GM10248 (cell line): ENCODE measurements at places on chromosomes 3 and 15.

- no peak for DNase-seq
These were observed 217.3 kb downstream of the TP63 start for GRCh38 chr3:189848395-189849040.

- no peak for DNase-seq
These were observed 13.5 kb upstream of the NR2C2 start for GRCh38 chr3:14933820-14934425.

GRCh38 chr3:151316267-151316991 is at the start of gene GPR87:
GPR87 (minus strand) TSS chr3:151316820; CDS start chr3:151300100, 16,720 bp downstream.
- DNase-seq, result no peak

DNA sequence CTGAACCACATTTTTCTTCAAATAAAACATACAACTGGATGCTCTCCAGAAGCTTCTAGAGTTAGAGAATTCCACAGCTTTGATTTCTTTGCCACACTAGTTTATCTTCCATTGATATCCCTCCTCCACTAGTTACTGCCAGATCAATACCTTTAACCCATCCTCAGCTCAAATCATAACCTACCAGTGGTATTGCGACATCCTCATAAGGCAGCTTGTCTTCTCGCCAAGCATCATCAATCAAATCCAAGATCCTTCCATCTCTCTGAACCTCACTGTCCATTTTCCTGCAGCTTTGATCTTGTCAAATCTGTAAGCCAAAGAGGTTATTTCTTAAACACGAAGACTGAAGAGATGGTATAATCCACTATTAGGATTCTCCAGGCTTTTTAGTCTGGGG is 3.2 kb downstream of the ANAPC13 start:
- DNase-seq, result no peak

- DNase-seq, result no peak
These were observed 25.1 kb upstream of the POLG start for GRCh38 chr15:89359471-89360293.

DNA sequence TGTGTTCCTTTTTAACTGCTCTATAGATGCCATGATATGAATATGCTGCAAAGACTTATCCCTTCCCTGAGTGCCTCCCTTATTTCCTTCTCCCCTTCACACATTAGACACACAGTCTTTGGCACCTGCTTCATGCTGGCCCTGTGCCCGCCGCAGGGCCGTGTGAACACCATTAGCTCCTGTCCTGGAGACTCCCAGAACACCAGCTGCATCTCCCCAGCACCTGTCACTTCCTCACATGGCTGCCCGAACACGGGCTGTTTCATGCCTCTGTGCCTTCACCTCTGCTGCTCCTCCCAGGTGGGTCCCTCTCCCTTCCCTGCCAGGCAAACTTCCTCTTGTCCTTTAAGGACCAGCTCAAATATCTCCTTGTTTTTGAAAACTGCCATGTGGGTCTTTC is 40.5 kb upstream of the SEC13 start:
- DNase-seq, result no peak

DNA sequence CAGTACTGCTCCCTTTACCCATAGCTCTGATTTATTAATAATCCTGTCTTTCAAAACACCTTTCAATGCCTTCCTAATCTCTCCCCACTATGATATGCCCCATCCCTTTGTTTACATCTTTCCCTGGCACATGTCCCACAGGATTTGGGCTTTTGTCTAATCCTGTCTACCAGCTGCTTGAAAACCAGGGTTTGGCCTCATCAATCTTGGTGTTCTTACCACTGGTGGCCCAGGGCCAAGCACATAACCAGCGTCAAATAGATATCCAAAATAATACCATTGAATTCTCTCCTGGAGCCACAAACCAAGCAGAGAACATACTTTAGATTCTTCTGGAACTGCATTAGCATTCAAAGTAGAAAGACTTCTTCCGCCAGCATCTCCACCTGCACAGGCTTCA is 104.8 kb upstream of the PPP2R3A start:
- no peak for DNase-seq

DNA sequence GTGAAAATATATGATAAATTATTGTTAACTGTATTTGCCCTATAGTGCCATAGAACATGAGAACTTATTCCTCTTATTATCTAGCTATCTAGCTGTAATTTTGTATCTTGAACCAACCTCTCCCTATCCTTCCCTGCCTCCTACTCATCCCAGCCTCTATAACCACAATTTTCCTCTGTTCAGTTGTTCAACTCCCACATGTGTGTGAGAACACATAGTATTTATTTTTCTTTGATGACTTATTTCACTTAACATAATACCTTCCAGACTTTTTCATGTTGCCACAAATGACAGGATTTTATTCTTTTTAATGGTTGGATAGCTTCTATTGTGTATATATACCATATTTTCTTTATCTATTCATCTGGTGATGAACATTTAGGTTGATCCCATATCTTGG is 85.4 kb upstream of the SUCLG2 start:
- DNase-seq, result no peak

GRCh38 chr3:18501679-18502343 is 76.7 kb upstream of the SATB1 start:
- no peak for DNase-seq
